ENCODE measurements at places on chromosomes 11 and 22.
A peak's percentile ranks its signal among the peaks of the same experiment; 100 is the strongest.

- DNase-seq: no peak
These were observed 23.1 kb upstream of the RNASEH2C start for GRCh38 chr11:65743681-65744025.

DNA sequence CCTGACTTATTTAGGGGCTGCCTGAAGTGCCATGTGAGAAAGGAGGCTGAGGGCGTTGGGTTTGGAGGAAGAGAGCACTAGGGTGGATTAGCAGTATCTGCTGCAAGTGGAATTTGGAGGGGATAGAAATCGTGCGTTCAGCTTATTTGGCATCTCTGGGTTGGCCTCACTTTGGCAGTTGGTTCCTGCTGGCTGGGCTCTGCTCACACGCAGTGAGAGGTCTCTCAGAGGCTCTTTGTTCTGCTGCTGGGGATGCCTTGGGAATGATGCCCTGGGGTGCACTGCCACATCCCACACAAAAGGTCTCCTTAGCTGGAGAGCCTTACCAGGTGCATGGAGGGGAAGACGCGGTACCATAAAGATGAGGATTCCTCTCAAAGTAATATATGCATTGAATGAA, 17.7 kb upstream of the MICAL2 start:
- DNase-seq: no peak

DNA sequence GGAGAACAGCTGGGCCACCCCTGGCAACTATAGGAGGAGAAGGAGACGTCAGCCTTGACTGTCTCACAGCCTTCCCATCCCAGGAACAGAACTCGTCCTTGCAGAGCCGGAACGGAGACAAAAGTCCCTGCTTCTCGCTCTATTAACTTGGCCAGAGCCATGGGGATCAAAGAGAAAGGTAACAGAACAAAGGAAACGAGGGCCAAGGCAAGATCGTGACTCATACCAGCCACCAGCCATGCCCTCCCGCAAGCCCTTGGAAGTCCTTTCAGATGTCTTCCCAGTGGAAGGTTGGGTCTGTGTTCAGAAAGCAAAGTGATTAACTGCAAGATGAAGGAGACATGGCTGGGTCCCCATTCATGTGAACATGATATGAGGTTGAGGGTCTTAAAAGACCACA, 64.7 kb downstream of the PDE2A start:
- DNase-seq: no peak

DNA sequence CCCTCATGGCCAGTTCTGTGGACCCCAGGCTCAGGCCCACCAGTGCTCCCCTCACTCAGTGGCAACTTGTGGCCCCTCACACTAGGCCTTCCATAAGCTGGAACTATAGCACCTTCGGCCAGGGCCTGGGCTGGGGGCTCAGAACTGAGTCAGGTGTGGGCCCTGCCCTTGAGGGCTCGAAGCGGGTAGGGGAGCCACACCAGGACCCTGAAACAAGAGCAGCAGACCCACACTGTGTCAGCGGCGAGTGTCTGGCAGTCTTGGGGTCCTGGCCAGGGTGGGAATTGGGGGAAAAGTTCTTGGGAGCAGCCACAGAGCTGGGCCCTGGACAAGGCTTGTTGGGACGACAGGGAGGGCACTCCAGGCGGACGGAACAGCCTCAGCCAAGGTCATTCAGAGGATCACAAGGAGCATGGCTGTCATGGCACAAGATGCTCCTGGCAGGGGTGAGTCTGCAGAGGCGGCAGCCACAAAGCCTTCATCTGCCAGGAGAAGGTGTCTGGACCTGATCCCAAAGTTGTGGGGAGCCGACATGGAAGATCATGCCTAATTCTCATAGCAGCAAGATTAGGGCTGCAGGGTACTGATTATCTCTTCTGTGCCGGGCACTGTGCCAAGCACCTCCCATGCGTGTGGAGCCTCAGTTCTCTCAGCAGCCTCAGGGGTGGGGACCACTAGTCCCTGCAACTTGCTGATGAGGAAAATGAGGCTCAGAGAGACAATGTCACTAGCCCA, 50.7 kb downstream of the SHISAL1 start:
- DNase-seq: no peak

- peak; percentile 9 for DNase-seq
These were observed 85.0 kb upstream of the CLPB start for GRCh38 chr11:72519220-72519881.

DNA sequence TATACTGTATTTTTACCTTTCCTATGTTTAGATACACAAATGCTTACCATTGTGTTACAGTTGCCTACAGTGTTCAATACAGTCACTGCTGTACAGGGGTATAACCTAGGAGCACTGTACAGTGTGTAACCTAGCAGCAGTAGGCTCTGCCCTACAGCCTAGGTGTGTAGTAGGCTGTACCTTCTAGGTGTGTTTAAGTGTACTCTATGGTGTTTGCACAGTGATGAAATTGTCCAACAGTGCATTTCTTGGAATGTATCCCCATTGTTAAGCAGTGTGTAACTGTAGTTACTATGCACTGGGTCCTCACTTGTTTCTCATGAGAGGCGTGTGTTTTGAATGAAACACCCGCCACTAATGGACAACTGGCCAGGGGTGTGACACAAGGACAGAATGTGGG, 269.0 kb downstream of the OPCML start:
- no peak for DNase-seq

DNA sequence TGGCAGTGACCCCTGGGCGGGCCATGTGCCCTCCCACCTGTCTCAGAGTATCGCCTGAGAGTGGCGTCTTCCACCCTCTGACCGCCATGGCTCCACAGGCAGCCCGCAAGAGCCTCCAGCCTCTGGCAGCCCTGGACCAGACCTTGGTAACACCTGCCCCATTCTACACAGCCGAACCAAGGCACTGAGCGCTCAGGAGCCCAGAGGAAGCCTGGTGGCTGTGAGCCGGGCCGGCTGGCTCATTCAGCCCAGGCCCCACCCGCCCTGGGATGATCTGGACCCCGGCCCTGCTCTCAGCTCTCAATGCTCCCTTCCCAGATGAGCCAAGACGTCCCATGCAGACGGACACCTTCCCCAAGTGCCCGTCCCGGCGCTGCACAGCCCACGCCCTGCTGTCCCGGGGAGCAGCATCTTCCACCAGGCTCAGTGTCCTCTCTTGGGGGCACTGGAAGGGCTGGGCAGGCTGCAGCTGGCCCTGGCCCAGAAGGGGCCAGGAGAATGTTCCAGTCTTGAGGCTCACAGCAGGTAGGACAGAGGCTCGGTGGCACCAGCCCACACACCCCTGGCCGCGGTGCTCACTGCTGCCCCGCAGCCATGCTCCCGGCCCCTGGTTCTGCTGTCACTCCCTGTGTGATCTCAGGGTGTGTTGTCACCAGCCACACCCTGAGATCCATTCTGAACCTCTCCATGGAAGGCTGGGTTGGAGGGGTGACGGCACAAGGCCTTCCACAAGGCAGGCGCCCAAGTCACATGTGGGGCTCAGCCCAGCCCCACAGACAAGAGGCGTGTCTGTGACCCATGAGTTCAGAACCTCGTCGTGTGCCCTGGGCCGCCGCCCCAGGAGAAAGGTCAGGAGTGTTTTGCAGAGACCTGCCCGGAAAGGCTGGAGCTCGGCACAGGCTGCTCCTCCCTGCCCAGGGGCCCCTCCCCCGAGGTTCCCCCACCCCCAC, 24.2 kb upstream of the PPARA start:
- DNase-seq: no peak

Data from stimulated activated CD4-positive, alpha-beta T cell treated with anti-CD3 and anti-CD28 coated beads, Interleukin-4, amount 100 ng/mL, for 24 hours (primary cell).